ENCODE measurements at places on chromosomes 3 and 15. TPM values are rescaled to one million over a fixed set of nuclear protein-coding genes. Genes with fewer than 3 reads are reported as not detected.

The ROPN1 gene
- not detected for total RNA-seq

The FAM98B gene
- 26.5 TPM for total RNA-seq

The SRPRB gene
- 180 TPM for total RNA-seq

The PCNP gene
- total RNA-seq = 292 TPM

The CPEB1 gene
- total RNA-seq = not detected

The FBXW12 gene
- not detected for total RNA-seq

The CISH gene
- total RNA-seq = 0.59 TPM

The GLDN gene
- total RNA-seq = not detected

The BUB1B gene
- total RNA-seq = 30.9 TPM

DNA sequence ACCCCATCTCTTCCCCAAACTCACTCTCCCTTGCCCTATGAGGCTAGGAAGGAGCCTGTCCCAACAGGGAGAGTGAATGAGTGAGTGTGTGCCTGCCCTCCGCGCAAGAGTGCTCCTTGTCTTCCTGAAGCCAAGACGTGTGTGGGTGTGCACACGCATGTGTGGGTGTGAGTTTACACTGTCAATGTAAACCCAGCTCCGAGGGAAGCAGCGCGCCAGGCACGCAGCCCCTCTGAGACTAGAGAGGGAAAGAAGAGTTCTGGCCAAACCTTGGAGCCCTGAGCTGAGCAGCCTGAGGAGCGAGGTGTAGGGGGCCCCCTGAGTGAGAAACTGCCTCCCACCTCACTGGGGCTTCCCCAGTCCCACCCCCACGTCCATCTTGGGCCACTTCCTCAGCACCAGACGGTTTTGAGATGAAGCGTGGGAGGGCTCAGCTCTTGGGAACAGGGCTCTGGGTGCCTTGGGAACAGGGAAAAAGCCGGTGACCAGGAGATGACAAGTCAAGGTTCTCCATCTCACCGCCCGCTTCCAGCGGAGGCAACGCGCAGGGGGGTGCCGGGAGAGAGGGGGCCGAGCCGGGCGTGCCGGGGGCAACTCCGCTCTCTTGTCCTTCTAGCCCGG lies 5.1 kb downstream of the MECOM start:
- no peak for DNase-seq

- DNase-seq = peak; percentile 90
Observed at GRCh38 chr3:86995537-86995936, 4.6 kb upstream of the VGLL3 start.

GRCh38 chr15:99098426-99098825 lies 6.5 kb upstream of the SYNM start:
- DNase-seq = no peak

- DNase-seq = no peak
Observed at GRCh38 chr15:22845289-22845900, 6.9 kb downstream of the NIPA2 start.

DNA sequence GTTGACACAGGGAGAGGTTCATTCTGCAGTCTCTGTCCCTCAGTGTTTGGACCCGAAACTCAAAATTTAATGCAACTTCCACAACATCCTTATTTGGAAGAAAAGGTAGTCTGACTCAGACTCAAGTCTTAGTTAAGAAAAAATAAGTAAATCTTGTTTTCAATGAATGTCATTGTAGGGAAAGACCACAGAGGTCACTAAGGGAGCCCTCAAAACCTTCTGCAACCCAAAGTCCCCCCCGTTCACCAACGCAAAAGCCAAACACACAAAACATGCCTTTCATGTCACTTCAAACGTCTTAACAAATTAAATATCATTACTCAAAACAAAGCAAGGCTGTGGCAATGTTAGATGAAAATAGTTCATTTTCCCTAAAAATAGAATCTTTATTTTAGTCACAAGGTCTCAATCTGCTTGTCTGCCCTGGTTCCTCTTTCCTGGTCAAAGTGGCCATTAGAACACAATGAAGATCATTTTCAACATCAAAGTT lies 20.9 kb upstream of the SSUH2 start:
- DNase-seq = no peak

- no peak for DNase-seq
Observed at GRCh38 chr3:66602237-66602636, 101.4 kb upstream of the LRIG1 start.

DNA sequence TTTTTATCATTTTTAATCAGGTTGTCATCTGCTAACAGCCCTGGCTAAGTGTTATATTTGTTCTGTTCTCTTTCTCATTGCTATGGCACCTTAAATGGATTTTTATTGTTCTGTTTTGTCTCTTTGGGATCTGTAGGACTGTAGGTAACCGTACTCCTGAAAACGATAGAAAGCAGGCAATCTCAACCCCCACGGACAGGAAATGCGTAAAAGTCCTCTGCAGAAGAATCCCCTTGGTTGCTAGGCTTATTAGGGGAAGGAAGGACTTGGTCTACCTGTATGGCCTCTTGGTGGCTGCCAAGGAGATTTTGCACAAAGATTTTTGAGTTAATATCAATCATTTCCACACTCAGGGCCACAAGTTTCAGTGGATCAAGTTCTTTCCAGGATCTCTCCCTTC lies 571.9 kb upstream of the ZNF385D start:
- no peak for DNase-seq

- no peak for DNase-seq
Observed at GRCh38 chr3:71554649-71555048, 28.9 kb downstream of the FOXP1 start.

DNA sequence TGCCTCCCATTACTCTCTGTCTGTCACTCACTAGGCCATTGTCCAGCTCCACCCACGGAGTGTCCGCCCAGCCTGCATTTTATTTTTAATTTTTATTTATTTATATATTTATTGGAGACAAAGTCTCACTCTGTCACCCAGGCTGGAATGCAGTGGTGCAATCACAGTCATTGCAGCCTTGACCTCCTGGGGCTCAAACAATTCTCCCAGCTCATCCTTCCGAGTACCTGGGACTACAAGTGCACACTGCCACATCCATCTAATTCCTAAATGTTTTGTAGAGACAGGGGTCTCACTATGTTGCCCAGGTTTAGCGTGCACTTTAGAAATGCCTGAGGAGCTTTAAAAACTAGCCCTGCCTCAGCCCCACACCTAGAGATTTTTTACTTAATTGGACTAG lies 141.5 kb downstream of the LIPC start:
- no peak for DNase-seq
